ENCODE measurements at places on chromosomes 5 and 9.

DNA sequence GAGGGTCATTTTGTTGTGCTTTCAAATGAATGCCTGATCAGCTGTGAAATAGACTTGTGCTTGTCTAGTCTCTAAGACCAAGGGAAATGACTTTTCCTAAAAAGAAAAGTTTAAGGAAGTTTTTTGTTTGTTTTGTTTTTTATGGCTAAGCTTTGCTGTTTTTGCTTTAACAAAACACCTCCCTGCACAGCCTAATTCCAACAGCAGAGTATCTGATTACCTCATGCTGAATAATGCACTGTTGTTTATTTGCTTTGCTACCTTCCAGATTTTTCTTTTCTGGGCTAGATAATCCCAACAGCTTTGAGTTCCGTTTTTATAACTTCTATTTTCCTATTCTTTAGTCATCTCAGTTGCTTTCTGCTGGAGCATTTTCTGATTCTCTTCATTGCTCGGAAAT is 95.8 kb downstream of the AOPEP start:
- no peak overlapping the region for H3K4me3 ChIP-seq
- H3K27ac ChIP-seq = peak overlapping the region; percentile 83
- H3K4me1 ChIP-seq = no peaks in the 10 kb centered on the region
- H3K27me3 ChIP-seq = no peaks in the 10 kb centered on the region

- H3K4me3 ChIP-seq = no peak overlapping the region
- no peak overlapping the region for H3K27ac ChIP-seq
- no peaks in the 10 kb centered on the region for H3K27me3 ChIP-seq
- DNase-seq = no peak
These were observed 350.0 kb downstream of the DEPDC1B start for GRCh38 chr5:60349891-60350415.

GRCh38 chr9:14866200-14866749 is 44.0 kb downstream of the FREM1 start:
- H3K27ac ChIP-seq = no peak overlapping the region
- no peaks in the 10 kb centered on the region for H3K4me1 ChIP-seq
- H3K4me3 ChIP-seq = no peak overlapping the region

GRCh38 chr9:38144421-38144820 is 75.4 kb upstream of the SHB start:
- H3K27me3 ChIP-seq = peaks cover 14% of the 10 kb centered on the region
- no peaks in the 10 kb centered on the region for H3K4me1 ChIP-seq
- no peaks in the 10 kb centered on the region for H3K36me3 ChIP-seq
- no peak for DNase-seq
- no peak overlapping the region for H3K4me3 ChIP-seq

GRCh38 chr5:124825250-124825982 is 79.0 kb upstream of the ZNF608 start:
- H3K4me3 ChIP-seq = no peak overlapping the region
- DNase-seq = no peak
- no peak overlapping the region for H3K27ac ChIP-seq
- no peaks in the 10 kb centered on the region for H3K4me1 ChIP-seq

DNA sequence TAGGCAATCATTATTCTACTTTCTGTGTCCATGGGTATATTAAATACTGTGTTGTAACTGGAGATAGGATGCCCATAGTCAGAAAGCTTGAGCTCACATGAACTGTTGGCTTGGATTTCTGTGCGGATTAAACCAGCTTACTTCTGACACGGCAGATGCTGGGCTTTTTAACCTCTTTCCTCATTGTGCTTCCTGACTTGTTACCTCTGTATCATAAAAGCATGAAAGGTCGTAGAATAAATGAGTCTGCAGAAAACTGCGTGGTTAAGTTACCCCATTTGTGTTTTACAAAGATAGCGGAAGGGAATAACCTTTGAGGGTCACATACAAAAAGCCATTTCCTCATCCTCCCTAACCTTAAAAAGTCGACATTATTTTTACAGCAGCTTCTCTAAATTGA is 199.5 kb upstream of the DMRT1 start:
- H3K4me3 ChIP-seq = no peak overlapping the region
- H3K36me3 ChIP-seq = no peaks in the 10 kb centered on the region
- H3K27me3 ChIP-seq = no peaks in the 10 kb centered on the region

GRCh38 chr9:92719028-92719647 is 45.5 kb downstream of the BICD2 start:
- peaks cover 9% of the 10 kb centered on the region for H3K4me1 ChIP-seq
- DNase-seq = no peak
- no peak overlapping the region for H3K27ac ChIP-seq
- no peak overlapping the region for H3K4me3 ChIP-seq
- no peaks in the 10 kb centered on the region for H3K27me3 ChIP-seq

DNA sequence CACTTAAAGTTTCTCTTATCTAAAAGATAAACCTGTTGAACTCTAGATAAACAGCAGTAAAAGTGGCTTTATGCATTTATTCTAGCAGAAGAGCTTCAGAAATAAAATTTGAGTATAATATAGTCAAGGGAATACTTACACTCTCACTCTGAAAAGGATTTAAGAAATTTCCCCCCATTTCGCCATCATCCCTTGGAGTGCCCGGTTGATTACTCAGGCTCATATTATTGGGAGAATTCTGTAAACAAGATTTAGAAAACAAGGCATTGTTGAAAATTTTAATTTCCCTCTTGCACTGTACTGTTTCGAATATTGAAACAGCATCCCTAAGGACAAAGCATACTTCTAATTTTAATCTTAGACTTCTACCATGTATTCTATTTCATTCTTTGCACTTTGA is 34.5 kb upstream of the ACOT12 start:
- peaks cover 25% of the 10 kb centered on the region for H3K4me1 ChIP-seq
- no peak overlapping the region for H3K27ac ChIP-seq

- H3K4me1 ChIP-seq = no peaks in the 10 kb centered on the region
- H3K4me3 ChIP-seq = no peak overlapping the region
- DNase-seq = no peak
These were observed 205.5 kb downstream of the NPR3 start for GRCh38 chr5:32916648-32917047.

DNA sequence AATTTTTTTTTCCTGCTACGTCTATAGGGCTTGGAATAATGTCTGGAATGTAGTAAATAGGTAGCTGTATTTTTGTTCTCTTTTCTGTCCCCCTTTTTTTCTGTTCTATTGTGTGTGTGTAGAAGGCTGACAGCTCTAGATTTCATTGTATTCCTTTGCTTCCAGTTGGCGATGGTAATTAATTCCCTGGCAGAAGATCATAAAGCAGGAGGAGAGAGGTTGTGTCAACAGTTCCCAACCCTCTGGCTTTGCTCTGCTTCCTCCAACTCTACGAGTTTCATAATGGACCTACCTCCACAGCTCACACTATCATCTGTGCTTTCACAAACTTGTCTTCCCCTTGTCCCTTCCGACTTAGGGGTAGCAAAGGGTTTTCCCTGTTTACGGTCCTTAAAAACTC is 117.9 kb upstream of the CDH18 start:
- no peaks in the 10 kb centered on the region for H3K36me3 ChIP-seq
- no peak overlapping the region for H3K27ac ChIP-seq
- no peak for DNase-seq
- H3K4me1 ChIP-seq = no peaks in the 10 kb centered on the region

GRCh38 chr9:89808076-89808755 is 203.4 kb downstream of the GADD45G start:
- DNase-seq = no peak
- H3K4me1 ChIP-seq = peaks cover 7% of the 10 kb centered on the region
- H3K36me3 ChIP-seq = no peaks in the 10 kb centered on the region
- H3K4me3 ChIP-seq = no peak overlapping the region
- no peaks in the 10 kb centered on the region for H3K27me3 ChIP-seq

DNA sequence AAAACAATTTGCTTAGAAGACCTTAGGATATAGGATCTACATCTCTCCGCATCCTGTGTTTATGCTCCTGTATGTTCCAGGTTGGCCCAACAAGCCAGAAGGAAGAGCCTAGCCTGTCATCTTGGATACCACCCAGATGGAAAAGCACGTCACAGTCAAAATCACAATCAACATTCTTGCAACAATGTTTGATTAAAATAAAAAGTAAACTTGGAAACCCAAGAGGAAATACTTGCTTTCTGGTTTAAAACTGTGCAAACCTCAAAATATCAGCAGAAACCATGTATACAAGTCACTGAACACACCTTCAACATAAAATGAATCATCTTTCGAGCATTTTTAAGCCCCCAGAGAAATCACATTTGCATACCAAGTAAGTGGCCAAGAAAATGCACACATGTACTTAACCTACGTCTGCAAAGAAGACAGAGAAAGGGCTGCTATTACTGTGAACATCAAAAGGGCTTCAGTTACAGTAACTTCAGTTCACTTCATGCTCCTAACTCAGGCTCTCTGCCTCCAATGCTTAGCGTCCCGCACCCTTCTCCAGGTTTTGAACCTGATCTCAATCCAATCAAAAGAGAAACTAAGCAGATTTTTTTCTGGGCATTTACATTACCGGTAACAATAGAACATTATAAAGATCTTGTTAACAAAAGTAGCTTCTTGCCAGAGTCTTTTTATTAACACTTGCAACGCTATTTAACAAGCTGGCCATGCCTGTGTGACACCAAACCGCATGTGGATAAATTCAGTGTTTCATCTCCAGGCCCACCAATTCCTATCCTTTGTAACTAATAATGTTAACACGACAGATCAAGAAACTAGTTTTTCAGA is 1.3 kb downstream of the ENC1 start:
- H3K27me3 ChIP-seq = no peaks in the 10 kb centered on the region
- no peaks in the 10 kb centered on the region for H3K36me3 ChIP-seq
- DNase-seq = no peak
- no peak overlapping the region for H3K27ac ChIP-seq

DNA sequence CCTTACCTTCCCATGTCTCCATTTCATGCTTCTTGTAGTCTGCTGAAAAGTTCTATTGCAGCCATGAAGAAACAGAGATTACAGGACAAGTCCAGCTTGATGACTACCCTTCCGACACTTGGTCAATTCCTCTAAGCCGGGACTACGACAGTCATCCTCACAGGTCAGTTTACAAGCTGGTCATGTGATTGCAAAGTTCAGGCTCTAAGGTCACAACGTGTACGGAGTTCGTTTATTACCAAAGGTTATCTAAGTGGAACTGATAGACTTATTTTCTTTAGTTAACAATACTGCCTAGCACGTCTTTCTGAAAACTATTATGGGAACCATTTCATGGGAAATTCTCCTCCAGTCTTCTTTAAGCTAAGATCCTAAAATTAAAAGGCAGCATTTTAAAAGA is 88.5 kb upstream of the NR5A1 start:
- H3K4me3 ChIP-seq = no peak overlapping the region
- no peak for DNase-seq
- H3K27ac ChIP-seq = no peak overlapping the region
- no peaks in the 10 kb centered on the region for H3K36me3 ChIP-seq

GRCh38 chr5:50702615-50703366 is 36.4 kb downstream of the PARP8 start:
- H3K4me3 ChIP-seq = no peak overlapping the region
- no peak overlapping the region for H3K27ac ChIP-seq
- H3K27me3 ChIP-seq = no peaks in the 10 kb centered on the region
- DNase-seq = no peak
- no peaks in the 10 kb centered on the region for H3K36me3 ChIP-seq
- no peaks in the 10 kb centered on the region for H3K4me1 ChIP-seq

DNA sequence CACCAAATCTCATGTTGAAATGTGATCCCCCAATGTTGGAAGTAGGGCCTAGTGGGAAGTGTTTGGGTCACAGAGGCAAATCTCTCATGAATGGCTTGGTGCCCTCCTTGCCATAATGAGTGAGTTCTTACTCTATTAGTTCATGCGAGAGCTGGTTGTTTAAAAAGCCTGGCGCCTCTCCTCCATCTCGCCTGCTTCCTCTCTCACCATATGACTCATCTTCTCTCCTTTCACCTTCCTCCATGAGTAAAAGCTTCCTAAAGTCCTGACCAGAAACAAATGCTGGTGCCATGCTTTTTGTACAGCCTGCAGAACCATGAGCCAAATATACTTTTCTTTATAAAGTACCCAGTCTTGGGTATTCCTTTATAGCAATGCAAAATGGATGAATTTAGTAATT is 20.9 kb upstream of the ARHGAP26 start:
- no peaks in the 10 kb centered on the region for H3K36me3 ChIP-seq
- no peak overlapping the region for H3K4me3 ChIP-seq
- no peak for DNase-seq
- no peak overlapping the region for H3K27ac ChIP-seq
- H3K27me3 ChIP-seq = no peaks in the 10 kb centered on the region
- peaks cover 12% of the 10 kb centered on the region for H3K4me1 ChIP-seq

DNA sequence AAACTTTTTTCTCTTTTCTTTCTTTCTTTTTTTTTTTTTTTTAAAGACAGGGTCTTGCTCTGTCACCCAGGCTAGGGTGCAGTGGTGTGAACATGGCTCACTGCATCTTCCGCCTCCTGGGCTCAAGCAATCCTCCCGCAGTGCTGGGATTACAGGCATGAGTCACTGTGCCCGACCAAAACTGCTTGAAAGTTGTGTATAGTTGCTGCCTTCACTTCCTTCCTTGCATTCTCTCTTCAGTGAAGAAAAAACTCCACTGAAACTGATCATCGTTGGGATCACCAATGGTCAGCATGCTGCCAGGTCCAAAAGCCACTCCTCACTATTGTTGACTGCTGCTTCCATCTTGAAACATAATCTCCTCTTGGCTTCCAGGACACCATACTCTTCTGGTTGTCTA is 66.6 kb upstream of the CTNNA1 start:
- no peaks in the 10 kb centered on the region for H3K27me3 ChIP-seq
- H3K4me1 ChIP-seq = no peaks in the 10 kb centered on the region
- H3K4me3 ChIP-seq = no peak overlapping the region
- H3K36me3 ChIP-seq = no peaks in the 10 kb centered on the region

GRCh38 chr9:133587051-133587450 is 22.1 kb downstream of the FAM163B start:
- H3K27me3 ChIP-seq = no peaks in the 10 kb centered on the region
- no peak overlapping the region for H3K4me3 ChIP-seq
- DNase-seq = no peak

DNA sequence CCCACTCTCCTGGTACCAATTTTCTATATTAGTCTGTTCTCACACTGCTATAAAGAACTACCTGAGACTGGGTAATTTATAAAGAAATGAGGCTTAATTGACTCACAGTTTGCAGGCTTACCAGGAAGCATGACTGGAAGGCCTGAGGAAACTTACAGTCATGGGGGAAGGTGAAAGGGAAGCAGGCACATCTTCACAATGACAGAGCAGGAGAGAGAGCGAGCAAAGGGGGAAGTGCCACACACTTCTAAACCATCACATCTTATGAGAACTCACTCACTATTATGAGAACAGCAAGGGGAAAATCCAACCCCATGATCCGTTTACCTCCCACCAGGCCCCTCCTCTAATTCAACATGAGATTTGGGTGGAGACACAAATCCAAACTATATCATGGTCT is 72.2 kb downstream of the ATG10 start:
- DNase-seq = no peak
- H3K27ac ChIP-seq = no peak overlapping the region
- no peaks in the 10 kb centered on the region for H3K36me3 ChIP-seq
- no peak overlapping the region for H3K4me3 ChIP-seq

GRCh38 chr5:176744584-176744965 is 65.8 kb upstream of the UNC5A start:
- no peak overlapping the region for H3K4me3 ChIP-seq
- no peak overlapping the region for H3K27ac ChIP-seq
- H3K4me1 ChIP-seq = no peaks in the 10 kb centered on the region
- H3K27me3 ChIP-seq = peaks cover 97% of the 10 kb centered on the region
- no peaks in the 10 kb centered on the region for H3K36me3 ChIP-seq
- no peak for DNase-seq

- no peaks in the 10 kb centered on the region for H3K4me1 ChIP-seq
- H3K36me3 ChIP-seq = no peaks in the 10 kb centered on the region
These were observed 388.5 kb upstream of the CTNND2 start for GRCh38 chr5:12292610-12293204.
